B cell (primary cell): ENCODE measurements at places on chromosomes 2 and 18. TPM values are rescaled to one million over a fixed set of nuclear protein-coding genes. Genes with fewer than 3 reads are reported as not detected.

DNA sequence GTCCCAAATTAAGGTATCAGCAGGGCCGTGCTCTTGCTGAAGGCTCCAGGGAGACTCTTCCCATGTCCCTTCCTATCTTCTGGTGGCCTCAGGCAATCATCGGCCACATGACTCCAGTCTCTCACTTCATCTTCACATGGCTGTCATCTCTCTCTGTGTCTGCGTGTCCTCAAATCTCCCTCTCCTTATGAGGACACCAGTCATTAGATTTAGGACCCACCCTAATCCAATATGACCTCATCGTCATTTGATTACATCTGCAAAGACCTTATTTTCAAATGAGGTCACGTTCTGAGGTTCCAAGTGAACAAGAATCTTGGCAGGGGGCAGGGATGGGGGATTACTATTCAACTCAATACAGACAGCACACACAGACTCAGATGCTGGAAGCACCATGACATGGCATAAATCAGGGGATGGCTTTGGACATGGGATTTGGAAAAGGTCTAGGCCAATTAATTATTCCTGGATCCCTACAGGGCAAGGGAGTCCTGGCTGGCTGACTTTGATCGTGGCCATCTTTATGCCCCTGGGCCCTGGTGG lies 210.0 kb upstream of the SKOR2 start:
- no peak for DNase-seq

- no peak for DNase-seq
Measured at GRCh38 chr2:205218056-205218455, 464.2 kb upstream of the NRP2 start.

DNA sequence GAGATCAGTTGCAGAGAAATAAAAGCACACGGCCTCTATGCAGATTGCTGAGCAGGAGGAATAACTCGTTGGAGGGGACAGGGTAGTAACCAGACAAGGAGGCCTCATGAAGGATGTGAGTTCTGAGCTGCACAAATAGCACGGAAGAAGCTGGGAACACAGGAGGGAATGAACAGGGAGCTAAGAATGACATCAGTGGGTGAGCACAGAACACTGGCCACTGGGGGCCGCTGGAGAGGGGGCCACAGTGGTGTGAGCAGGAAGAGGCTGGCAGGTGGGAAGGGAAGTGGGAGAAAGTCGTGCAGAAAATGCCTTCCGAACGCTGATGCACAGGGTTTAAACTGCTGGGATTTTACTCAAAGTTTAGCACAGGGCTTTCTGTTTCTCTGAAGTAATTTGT lies 61.0 kb downstream of the ZAP70 start:
- DNase-seq, result no peak

GRCh38 chr18:75335511-75335910 lies 92.0 kb downstream of the SMIM21 start:
- DNase-seq, result no peak

GRCh38 chr2:10009271-10009810 lies 34.0 kb upstream of the KLF11 start:
- no peak for DNase-seq

Gene MSTN
- 0.06 and 0.07 TPM in 2 replicates for polyA plus RNA-seq
